Prostate gland (tissue), 2 donors: ENCODE measurements at places on chromosomes 3 and 15.

DNA sequence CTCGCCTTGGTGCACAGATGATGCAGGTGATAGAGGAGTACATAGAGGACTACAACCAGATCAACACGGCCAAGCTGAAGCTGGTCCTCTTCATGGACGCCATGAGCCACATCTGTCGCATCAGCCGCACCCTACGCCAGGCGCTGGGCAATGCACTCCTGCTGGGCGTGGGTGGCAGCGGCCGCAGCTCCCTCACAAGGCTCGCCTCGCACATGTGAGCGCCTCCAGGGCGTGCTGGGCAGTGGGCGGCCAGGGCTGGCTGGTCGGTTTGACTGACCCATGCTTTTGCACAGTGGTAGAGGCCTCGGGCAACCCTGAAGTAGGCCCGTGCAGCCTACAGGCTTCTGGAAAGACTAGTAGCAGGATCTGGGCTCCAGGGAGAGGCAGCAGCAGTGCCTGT is 63.3 kb downstream of the SEMA3G start:
- no peak for DNase-seq

DNA sequence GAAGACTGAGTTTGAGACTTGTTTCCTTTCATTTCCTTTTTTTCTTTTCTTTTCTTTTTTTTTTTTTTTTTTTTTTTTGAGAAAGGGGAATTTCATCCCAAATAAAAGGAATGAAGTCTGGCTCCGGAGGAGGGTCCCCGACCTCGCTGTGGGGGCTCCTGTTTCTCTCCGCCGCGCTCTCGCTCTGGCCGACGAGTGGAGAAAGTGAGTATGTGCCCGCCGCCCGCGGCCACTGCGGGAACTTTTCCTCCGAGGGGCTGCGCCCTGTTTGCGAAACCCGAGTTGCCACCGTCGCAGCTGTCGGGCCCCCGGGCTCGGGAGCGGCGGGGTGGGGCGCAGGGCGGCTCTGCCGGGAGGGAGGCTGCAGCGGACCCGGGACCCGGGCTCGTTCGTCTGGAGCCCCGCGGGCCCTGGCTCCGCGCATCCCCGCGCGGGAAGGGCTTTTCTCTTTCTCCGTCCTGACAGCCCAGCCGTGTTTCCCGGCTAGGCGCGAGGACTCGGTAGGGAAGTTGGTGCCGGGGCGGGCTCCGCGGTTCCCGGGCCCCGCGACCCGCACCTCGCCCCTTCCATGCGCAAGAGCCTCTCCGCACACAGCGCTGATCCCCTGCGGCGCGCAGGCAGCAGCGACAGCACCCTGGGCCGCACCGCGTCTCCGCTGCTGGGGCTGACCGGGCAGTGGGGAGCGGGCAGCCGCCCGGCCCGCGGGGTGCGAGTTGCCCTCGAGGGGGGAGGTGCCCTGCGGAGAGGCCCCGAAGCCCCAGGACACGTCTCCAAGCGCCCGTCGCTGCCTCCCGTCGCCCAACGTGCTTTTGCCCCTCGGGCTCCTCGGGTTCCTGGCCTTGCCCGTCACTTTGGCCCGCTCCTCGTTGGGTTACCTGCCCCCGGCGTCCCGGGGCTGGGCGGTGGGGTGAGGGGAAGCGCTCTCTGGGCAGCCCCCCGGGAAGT is 1.4 kb downstream of the IGF1R start:
- no peak for DNase-seq

- DNase-seq: no peak
Measured at GRCh38 chr3:89270201-89270600, 162.8 kb downstream of the EPHA3 start.

- no peak for DNase-seq
Measured at GRCh38 chr3:6223572-6223971, 637.3 kb upstream of the GRM7 start.
